ENCODE measurements at places on chromosomes 16 and 17. TPM values are rescaled to one million over a fixed set of nuclear protein-coding genes. Genes with fewer than 3 reads are reported as not detected.

The PRSS36 gene
- not detected for total RNA-seq

The ZDHHC7 gene
- 50.2 TPM for total RNA-seq

The AFMID gene
- total RNA-seq = 31.7 TPM

The PIPOX gene
- total RNA-seq = 2.2 TPM

The TVP23A gene
- total RNA-seq = not detected

The SEPTIN12 gene
- not detected for total RNA-seq

The TP53TG3F gene
- total RNA-seq = not detected

The ITGAD gene
- total RNA-seq = not detected

The C16orf89 gene
- total RNA-seq = not detected

The MILR1 gene
- total RNA-seq = not detected

The HLF gene
- total RNA-seq = 0.27 TPM

The TP53TG3C gene
- total RNA-seq = not detected

The KRT36 gene
- total RNA-seq = not detected

The NTN1 gene
- 4.0 TPM for total RNA-seq

The MSI2 gene
- 23.1 TPM for total RNA-seq
